Ovary (tissue), 10 donors: ENCODE measurements at places on chromosomes 3 and 15. TPM values are rescaled to one million over a fixed set of nuclear protein-coding genes. Genes with fewer than 3 reads are reported as not detected.
A peak's percentile ranks its signal among the peaks of the same experiment; 100 is the strongest.

GRCh38 chr3:13584901-13585300 is 36.0 kb downstream of the FBLN2 start:
- DNase-seq, result no peak

The CLDN16 gene
- polyA plus RNA-seq, result 0.08 TPM

GRCh38 chr15:64100958-64101357 is 5.2 kb downstream of the SNX1 start:
- DNase-seq, result no peak

DNA sequence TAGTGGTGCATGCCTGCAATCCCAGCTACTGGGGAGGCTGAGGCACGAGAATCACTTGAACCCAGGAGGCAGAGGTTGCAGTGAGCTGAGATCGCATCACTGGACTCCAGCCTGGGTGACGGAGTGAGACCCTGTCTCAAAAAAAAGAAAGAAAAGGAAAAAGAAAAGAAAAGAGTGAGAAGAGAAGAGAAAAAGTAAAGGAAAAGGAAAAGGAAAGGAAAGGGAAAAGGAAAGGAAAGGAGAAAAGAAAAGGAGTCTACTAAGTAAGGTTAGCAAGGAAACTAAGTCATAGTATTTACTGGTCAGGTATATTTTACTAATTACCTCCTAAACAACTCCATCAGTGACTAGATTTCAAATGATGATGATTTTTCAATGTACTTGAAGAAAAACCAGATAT is 198.3 kb downstream of the VPS13C start:
- no peak for DNase-seq

DNA sequence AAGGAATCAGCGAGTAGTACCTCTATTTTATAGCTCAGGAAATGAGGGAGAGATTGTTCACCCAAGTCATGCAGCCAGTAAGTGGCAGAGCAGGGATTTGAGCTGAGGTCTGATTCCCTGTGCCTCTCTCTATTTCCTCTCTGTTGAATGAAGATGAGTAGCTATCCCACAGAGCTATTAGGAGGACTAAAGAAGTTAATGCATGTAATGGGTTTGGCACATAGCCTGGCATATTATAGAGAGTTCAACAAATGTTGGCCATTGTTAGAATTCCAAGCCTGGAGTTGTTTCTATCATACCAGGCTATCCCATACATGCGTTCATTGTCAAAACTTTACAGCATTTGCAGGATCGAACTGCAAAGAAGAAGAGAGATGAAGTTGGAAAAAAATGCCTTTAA is 21.8 kb upstream of the KLHL6 start:
- no peak for DNase-seq

- no peak for DNase-seq
These were observed 17.5 kb downstream of the DNAJB8 start for GRCh38 chr3:128449111-128449638.

GRCh38 chr15:89421219-89421618 is 75.2 kb downstream of the RHCG start:
- no peak for DNase-seq

The NAA50 gene
- 41.1 TPM for polyA plus RNA-seq

DNA sequence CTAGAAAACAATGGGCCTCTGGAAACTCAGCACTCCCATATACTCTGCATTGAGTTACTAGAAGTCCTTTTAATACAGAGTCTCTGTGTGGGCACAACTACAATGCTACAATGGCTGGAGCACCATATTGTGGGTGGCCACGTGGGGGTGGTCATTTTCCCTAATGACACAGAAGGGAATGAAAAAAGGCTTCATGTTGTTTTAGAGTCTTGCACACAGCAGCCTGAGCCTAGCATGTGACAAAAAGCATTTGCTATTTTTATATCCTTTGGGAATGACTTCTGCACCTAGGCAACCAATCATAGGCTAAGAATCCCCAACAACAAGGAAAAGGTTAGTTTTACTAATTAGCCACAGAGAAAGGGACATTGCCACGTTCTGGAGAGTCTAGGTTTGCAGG is 120.6 kb downstream of the PPM1L start:
- DNase-seq, result no peak

The IGSF11 gene
- polyA plus RNA-seq, result 8.9 TPM

The UBL7 gene
- polyA plus RNA-seq, result 44.1 TPM

GRCh38 chr3:14203521-14204079 is 25.0 kb downstream of the LSM3 start:
- DNase-seq, result peak; percentile 72

- no peak for DNase-seq
These were observed 375.6 kb downstream of the CTNNB1 start for GRCh38 chr3:41574900-41575299.

- DNase-seq, result no peak
These were observed 44.0 kb downstream of the CCDC54 start for GRCh38 chr3:107421170-107421792.

DNA sequence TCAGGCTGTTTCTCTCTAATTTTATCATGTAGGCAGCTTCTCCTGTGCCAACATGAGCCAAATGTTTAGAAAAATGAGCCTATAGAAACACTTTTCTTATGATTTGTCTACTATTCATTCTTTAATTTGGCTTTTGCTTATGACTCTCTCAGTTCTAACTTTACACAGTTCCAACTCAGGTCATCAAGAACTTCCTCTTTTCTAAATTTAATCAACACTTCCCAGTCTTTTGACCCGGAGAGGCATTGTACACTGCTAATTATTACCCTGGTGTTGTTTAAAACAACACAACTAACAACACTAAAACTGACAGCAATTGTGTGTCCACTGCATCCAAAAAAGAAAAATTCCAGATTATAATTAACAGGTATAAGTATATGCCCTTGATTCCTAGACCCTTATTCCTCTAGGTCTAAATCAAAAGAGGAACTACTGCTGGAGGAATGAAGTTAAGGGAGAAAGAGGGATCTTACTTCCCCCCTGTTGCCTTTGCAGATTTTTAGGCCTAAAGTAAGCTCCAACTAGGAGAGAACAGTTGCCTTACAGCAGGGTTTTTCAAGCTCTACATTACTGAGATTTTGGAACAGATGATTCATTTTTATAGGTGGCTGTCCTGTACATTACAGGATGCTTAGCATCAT is 332.2 kb upstream of the GOLIM4 start:
- no peak for DNase-seq

- DNase-seq, result no peak
These were observed 21.9 kb upstream of the SSR3 start for GRCh38 chr3:156576651-156577348.

DNA sequence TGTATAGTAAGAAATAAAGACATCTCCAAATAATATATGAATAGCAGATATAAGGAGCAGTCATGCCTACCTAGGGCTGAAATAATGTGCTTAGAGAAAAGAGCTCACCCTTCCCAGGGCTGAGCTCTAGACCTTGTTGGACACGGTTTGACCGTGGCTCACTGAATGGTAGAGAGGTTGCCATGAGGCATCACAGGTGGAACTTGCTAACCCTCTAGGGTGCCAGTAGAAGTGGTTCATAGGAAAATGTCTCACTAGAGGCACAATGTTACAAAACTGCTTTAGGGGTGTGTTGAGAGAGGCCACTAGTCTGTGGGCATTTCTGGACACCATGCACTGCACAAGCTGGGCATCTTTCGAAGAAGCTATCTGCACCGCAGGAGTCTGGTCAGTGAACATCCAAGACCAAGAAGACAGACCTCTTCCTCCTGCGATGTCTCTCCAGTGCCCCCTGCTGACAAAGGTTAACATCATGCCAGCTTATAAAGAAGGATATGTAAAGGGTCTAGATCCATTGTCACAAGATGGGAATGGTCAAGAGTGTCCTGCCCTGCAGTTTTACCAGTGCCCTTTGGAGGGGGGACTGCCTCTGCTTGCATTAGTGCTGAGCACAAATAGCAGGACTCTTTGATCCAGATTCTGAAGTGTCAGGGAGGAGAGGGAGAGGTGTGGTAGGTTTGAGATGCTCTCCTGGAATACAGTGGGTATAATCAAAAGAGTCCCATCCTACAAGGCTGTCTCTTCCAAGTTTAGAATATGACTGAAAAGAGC is 266.8 kb downstream of the ZNF385D start:
- DNase-seq, result peak; percentile 44

DNA sequence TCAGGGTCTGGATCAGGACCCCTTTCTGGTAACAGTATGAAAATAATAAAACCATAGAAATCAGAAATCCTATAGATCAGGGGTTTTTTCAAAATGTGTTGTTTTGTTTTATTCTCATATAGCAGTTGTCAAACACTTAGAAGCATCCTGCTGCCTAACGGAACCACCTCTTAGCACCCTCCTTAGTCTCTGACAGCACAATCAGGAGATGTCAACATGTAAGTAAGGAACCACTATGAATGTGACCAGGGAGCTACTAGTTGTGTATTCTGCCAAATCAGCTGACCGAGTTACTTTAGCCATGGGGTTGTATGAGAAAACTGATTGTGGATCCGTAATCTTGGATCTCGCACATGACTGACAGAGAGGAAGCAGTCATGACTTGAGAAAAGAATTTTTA is 22.2 kb downstream of the CCDC39 start:
- no peak for DNase-seq

DNA sequence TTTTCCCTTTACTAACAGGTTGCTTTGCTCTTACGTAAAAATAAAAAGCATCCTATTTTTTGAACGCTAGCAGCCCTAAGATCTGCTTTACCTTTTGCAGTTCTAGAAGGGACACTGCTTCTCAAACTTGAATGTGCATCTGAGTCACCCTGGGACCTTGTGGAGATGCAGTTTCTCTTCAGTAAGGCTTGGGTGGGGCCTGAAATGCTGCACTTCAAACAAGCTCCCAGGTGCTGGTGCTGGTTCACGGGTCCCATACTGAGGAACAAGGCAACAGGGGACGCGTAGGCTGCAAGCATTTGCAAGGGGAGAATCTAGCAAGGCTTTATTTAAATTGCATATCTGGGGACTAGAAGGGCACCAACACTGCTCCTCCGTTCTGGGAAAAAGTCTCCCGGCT is 30.0 kb downstream of the MB21D2 start:
- no peak for DNase-seq

GRCh38 chr3:157542711-157543500 is 39.7 kb upstream of the VEPH1 start:
- DNase-seq, result peak; percentile 57

DNA sequence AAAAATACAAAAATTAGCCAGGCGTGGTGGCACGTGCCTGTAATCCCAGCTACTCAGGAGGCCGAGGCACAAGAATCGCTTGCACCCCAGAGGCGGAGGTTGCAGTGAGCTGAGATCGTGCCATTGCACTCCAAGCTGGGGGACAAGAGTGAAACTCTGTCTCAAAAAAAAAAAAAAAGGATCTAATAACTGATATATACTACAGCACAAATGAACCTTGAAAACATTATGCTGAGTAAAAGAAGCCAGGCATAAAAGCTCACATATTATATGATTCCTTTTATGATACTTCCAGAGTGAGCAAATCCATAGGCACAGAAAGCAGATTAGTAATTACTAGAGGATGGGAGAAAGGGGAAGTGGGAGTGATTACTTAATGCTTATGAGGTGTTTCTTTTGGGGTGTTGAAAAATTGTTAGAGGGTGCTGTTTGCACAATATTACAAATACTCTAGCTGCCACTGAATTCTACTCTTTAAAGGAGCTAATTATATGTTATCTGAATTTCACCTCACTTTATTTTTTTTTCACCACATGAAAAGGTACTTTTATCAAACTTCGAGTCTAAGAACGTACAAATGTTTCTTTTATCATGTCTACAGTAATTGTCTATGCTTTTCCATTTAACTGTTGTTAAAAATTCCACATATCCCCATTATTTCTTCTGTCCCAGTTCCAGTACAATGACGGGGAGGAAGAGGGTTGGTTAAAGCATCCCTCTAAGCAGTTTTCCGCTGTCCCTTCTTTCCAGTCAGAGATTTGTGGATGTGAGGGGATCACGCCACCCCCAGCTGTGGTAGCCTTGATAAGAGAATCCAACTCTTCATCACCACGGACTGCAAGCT is 77.7 kb upstream of the FAM174B start:
- no peak for DNase-seq

The IL1RAP gene
- 7.8 TPM for polyA plus RNA-seq

The CPNE9 gene
- polyA plus RNA-seq, result not detected

- no peak for DNase-seq
These were observed 147.8 kb upstream of the IL12A start for GRCh38 chr3:159840703-159841299.

DNA sequence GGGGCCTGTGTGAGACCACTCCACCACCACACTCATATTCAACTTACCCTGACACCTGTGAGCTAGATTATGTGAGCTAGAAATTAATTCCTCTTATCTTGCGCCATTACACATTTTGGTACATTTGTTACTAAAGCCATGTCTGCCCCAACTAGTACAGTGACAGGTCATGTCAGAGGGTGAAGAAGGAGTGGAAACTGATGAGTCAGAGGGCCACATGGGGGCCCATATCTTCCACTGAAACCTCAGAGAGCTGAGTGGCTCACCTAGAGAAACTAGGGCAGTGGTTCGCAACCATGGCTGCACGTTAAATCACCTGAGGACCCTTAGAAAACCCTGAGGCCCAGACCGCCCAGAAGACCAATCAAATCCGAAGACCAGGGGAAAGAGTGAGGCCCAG is 15.7 kb upstream of the MEF2A start:
- DNase-seq, result no peak

The GUCA1C gene
- polyA plus RNA-seq, result 1.8 TPM

The TRIM71 gene
- polyA plus RNA-seq, result not detected

The KLHL40 gene
- polyA plus RNA-seq, result not detected

GRCh38 chr3:30002797-30003196 is 603.6 kb upstream of the TGFBR2 start:
- no peak for DNase-seq

DNA sequence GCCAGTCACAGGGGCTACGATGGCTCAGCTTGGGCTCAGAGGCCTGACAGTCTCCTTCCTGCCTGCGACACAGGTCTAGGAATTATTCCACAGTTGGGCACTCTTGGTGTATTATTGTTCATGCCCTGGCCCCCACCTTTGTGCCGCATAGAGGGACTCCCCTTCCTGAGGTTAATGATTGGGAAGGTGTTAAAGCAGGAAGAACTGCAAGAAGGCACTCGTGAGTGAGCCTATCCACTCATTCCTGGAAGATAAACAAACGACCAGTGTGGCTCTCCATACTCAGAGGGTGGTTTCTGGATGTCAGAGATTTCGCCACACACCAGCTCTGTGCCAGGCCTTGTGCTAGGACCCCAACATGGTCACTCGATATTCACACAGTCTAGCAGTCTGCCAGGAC is 12.3 kb downstream of the LIPC start:
- DNase-seq, result no peak

DNA sequence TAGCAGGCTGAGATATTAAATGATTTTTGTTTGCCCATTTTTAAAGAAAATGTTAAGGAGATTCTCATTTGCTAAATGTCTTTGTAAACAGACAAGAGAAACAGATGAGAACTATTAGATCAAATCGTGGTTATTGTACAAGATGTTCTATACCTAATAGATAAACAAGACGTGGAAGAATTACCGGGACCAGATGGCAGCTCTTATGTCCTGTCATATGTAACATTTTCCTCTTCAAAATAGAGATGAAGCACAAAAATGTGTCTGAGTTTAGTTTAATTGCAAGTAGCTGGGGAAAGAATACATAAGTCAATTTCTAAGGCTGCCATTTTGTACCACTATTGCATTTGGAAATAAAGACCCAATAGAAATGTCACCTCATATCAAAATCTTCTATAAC is 553.7 kb downstream of the TUSC7 start:
- no peak for DNase-seq

GRCh38 chr3:159378396-159379194 is 576.7 kb downstream of the MFSD1 start:
- no peak for DNase-seq
